ENCODE measurements at places on chromosomes 1 and 21.

GRCh38 chr1:242455052-242455361 is 69.5 kb downstream of the PLD5 start:
- DNase-seq, result no peak

DNA sequence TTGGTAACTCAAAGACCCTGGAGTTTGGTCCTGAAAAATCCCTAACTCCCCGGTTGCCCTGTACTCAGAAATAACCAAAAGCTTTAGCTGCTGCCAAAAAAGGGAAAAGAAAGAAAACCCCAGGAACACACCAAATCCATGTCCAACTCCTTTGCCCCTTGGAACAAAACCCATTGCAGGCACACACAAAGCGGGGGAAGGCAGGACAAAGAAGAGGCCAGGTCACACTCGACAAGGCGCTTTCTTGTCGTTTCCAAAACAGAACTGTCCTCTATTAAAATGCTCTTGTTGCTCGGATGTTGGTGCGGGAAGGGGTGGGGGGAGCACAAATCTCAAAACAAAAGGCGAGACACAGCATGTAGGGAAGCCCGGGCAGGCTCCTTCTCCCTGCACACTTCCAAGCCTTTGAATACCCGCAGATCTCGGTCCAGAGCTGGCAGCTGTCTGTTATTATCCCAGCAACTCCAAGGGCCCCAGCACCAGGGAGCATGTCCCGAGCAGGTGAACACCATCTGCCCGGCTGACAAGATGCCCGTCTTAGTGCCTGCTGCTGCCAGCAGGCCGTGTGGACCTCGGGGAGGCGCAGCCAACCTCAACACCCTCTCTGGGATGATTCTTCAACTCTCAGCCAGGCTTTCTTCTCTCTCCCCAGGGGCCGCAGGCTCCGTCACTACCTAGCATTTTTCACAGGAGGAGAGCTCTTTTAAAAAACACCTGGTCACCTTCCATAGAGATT is 96.4 kb downstream of the SSBP3 start:
- DNase-seq, result no peak

DNA sequence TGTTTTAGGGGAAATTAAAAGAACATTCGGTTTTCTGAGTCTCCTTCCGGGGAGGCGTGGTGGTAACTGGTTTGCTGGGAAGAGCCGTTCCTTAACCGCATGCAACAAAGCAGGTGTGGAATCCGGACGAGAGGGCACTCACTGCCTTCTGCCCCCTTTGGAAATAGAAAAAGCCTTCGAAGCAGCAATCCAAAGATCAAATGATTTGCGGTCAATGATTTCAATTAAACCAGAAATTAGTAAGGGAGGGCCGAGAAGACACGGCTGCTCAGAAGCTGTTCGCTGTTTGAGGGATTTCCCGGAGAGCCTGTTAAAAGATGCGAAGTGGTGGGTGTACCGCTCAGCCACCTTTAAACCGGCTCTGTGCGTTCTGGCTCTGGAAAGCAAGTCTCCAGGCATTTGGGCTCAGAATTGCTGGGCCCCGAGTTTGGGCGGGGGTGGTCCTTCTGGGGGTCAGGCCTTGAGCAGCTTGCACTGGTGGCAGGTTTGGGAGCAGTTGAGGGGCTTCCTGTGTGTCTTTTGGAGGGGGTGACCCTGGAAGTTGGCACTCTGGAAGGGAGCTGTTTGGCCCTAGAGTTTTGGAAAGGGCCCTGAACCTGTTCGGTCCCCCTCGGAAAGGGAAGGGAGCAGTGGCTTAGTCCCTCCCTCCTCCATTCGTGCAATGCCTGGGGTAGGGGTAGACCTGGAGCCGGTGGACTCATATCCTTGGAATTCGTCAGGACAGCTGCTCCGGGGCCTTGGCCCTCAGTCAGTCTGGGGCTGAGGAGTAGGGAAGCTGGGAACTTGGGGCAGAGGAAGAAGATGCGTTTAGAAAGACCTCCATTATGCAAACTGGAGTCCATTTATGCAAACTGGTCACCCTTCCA is 3.1 kb downstream of the SIM2 start:
- no peak for DNase-seq

- no peak for DNase-seq
These were observed 17.0 kb downstream of the DENND2D start for GRCh38 chr1:111183308-111184069.

DNA sequence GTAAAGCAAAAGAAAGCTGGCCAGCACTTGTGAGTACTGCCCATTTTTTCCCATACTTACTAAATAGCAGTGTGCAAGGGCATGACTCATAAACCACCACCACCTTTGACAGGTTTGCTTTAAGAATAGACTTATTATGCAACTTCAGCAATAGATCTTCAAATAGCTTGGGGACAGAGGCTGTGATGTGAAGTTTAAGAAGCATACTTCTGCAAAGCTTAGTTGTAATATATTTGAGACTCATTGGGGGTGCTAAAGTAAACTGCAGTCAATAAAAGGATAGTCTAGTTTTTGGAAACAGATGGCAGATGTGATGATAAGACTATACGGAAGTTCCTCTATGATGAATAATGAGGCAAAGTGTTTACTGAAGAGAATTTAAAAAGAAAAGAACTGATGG is 210.0 kb downstream of the PLA2G4A start:
- DNase-seq, result no peak

DNA sequence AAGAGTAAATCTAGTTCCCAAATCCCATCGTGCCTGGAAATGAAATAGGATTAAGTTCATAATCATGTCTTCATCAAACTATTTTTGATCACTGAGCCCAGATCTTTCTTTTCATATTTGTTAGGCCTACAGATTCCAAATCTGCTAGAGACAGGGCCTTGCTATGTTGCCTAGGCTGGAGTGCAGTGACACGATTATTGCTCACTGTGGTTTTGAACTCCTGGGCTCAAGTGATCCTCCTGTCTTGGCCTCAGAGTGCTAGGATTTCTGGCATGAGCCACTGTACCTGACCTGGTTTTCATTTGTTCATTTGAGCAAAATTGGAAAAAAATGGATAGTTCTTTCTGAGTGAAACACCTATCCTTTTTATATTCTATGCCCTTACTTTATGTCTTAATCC is 28.0 kb upstream of the DIPK1A start:
- DNase-seq, result peak; percentile 11

GRCh38 chr1:47870946-47871676 is 126.1 kb downstream of the TRABD2B start:
- DNase-seq, result no peak

DNA sequence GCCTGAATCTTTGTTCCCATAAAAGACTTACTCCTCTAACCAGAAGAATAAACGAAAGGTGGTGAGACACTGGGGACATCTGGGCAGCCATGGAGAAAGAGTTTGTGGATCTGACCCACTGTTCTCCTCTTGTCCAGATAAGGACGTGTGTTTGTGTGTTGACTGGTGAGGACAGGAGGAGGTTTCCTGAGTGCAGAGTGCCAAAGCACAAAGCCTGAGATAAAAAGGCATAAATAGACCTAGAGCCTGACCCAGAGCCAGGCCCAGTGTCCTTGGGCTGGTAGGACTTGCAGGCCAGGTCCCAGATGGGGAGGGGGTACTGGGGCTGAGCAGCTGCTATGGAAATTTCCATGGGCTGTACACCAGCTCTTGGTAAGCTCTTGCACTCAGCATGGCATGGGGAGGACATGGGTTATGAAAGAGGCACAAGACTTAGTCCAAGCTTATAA is 19.6 kb upstream of the COQ8A start:
- DNase-seq, result no peak

DNA sequence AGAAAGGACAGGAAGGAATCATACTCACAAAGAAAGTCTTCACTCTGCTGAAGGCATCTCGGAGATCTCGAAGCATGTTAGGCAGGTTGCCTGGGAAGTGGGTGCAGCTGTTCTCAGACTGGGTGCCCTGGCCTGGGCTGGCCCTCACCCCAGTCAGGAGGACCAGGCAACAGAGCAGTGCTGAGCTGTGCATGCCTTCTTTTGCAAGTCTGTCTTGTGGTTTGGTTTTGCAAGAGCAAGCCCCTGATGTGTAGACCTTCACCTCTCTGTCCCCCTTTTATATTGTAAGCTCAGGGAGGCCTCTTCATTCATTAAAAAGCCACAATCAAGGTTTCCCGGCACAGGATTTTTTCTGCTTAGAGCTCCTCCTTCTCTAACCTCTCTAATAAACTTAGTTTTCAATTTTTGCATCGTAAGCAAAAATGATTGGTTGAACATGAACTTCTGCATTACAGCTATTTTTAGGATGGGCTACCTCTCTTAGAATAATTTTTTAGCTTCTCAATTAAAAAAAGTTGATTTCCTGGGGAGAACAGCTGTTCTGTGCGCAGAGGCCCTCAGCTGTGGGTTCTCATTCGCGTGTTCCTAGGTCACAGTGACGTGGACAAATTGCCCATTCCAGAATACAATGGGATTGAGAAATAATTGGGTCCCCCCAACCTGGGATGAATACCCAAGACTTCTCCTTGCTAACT is at the start of gene IL10:
Gene IL10 (minus strand): TSS at position 252 of the 695 bp plus-strand sequence. CDS start 59 bp downstream, at position 193.
- no peak for DNase-seq

DNA sequence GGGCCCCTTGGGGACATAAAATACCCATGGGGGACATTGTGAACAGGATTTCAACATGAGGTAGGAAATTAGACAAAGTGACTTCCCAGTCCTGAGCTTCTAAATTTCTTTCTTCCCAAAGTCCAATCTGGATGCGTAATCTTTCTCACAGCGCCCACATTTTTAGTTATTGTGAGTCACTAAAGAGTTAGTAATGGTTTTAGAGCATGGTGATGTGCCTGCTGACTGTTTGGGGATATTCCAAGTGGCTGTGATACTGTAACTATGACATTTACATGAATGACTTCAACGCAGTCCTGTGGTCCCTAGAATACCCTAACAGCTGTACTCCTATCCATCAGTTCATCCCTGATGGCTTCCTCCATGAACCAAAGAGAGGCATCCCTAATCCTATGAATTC is 224.0 kb upstream of the COA6 start:
- DNase-seq, result no peak

DNA sequence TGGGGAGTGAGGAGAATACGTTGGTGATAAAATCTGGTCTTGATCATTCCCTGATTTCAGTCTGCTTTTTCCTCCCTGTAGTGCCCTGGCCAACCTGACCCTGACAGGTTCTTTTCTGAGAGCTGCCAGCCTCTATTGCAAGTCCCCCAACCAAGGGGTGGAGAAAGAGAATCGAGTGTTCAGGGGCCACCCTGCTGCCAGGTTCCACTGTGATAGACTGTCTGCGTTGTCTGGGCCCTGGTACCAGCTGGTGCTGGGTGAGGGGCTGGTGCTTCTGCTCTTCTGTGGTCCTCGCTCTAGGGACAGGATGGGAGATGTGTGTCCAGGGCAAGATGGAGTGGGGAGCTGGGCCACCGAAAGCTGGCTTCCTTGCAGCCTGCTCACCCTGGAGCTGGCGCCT is 214.6 kb downstream of the CAMTA1 start:
- no peak for DNase-seq

GRCh38 chr1:110770832-110771231 is 96.1 kb upstream of the KCNA3 start:
- no peak for DNase-seq

DNA sequence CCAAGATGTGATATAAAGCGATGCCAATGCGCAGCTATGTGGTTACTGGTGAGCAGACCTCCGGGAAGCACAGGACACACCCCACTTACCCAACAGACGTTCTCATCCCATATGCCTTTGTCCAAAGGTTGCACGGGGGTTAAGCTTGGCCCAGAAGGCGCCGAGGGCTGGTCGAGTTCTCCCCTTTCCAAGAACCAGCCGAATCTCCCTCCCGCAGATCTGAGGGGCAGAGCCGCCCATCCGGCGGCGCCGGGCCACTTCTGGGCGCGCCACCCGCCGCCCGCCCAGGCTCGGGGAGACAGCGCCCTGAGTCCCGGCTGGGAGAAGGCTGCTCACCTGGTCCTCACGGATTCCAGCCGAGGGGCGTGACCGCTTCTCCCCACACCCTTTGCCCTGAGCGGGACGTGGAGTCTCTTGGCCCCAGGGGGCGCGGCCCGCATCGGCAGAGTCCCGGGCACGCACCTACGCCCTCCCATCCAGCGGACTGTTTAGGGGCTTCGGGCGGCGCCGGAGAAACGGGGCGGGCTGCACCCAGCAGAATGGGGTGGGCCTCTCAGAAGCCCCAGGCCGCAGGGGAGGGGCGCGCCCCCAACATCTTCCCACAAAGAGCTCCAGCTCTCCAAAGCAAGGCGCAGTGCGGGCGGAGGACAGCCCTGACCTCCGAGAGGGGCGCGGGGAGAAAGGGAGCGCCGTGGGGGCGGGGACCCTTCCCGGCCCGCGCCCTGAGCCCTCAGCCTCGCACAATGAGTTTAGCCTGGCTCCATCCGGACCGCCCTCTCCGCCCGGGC is 615 bp downstream of the GPR161 start:
- peak; percentile 15 for DNase-seq

GRCh38 chr1:33735624-33736023 is 128.3 kb upstream of the HMGB4 start:
- DNase-seq, result no peak

GRCh38 chr1:110620250-110620615 is 14.1 kb upstream of the KCNA2 start:
- peak; percentile 44 for DNase-seq

DNA sequence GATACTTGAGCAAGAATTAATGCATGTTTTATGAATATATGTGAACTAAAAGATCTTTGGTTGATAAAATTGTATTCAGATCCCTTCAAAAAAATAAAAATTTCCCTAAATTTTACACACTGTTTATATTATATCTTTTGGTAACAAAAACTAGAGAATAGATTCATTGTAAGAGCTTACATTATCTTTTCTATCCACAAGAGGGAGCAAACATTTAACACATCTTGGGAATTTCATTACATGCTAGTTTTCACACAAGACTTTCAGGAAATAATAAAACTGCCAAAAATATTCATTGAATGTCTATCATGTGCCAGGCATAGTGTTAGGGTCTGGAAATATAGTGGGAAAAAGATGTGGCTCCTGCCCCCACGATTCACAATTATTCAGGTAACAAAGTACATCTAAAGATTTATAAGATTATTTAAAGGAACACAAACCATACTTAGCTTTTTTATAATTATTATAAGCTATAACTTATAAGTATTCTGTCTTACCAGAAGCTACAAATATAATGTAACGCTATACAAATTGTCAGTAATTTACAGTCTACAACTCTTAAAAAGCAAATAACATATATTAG is 30.6 kb downstream of the FAF1 start:
- no peak for DNase-seq

DNA sequence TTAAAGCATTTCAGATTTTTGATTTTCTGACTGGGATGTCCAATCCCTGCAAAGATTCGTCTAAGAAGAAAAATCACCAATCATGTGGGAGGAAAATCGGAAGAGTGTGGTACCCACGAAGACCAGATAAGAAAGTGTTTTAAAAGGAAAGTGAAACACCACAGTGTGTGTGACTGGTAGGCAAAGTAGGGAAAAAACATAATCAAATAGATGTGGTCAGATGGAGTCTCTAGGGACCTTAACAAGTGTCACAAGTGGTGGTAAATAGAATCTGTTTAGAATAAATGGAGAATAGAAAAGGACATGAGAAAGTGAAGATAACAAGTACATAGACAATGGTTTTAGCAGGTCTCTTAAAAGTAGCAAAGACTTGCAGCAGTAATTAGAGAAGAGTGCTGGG is 154.6 kb downstream of the SLC30A10 start:
- no peak for DNase-seq

- DNase-seq, result no peak
These were observed 454.2 kb downstream of the SETD4 start for GRCh38 chr21:35606146-35606545.

All from CD4-positive, alpha-beta T cell treated with Interleukin-6 for 4 hours (primary cell).